ENCODE measurements at places on chromosomes 13 and 19.

DNA sequence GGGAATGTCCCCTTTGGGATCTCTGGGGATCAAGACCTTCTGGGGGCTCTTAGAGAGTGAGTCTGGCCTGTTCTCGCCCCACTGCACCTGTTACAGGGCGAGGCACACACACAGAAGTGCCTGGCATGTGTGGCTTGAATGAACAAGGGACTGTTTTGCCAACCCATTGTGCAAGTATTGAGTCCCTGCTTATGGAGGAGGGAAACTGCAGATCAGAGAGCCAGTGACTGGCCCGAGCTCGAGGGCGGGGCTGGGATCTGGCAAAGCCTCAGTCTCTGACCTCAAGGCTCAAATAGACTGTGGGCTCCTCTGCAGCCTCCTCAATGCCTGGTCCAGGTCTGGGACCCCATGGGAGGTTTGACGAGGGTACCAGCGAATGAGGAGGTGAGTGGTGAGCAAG is 5.5 kb downstream of the RAVER1 start:
- DNase-seq, result no peak

GRCh38 chr19:33763633-33764371 is 32.9 kb upstream of the KCTD15 start:
- no peak for DNase-seq

DNA sequence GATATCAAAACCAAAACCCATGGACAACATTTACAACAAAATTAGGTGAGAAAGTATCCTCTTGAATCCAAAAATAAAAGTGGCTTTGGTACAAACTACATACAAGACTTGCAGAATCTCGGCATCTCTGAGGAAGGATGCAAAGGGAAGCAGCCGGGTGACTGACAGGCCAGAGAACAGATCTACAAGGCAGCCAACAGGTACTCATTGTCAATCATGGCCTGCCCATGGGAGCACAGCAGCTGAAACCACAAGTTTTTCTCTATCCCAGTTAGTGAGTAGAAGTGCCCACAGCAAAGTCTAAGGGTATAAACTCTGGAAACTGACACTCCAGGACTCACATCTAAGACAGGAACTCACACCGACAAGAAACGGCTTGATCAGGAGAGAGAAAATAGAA is 74.5 kb downstream of the TBC1D4 start:
- DNase-seq, result no peak

GRCh38 chr19:23440207-23440606 is 44.9 kb upstream of the ZNF91 start:
- DNase-seq, result peak; percentile 46

- no peak for DNase-seq
Observed at GRCh38 chr13:107375701-107376340, 807.9 kb upstream of the ARGLU1 start.

- DNase-seq, result no peak
Observed at GRCh38 chr19:16066611-16067104, 9.6 kb upstream of the TPM4 start.

- DNase-seq, result peak; percentile 26
Observed at GRCh38 chr19:10113592-10113963, 2.1 kb downstream of the P2RY11 start.

DNA sequence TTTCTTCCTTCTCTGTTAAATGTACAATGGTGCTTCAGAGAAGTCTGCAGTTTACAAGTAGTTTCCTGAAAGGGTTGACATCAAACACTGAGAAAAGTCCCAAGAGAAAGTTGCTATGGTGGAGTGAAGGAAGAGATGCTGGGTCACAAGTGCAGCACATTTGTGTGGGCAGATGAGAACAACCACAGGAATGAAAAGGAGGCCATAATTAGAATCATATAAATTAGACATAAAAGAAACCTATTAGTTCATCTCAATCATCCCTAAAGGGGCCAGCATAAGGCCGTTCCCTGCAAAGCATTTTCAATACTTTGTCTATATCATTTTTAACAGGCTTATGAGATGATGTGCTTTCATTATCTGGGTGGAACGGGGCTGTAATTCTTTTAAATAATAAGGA is 359.2 kb downstream of the IRS2 start:
- DNase-seq, result no peak

- DNase-seq, result no peak
Observed at GRCh38 chr19:52188822-52189734, 774 bp upstream of the PPP2R1A start.

DNA sequence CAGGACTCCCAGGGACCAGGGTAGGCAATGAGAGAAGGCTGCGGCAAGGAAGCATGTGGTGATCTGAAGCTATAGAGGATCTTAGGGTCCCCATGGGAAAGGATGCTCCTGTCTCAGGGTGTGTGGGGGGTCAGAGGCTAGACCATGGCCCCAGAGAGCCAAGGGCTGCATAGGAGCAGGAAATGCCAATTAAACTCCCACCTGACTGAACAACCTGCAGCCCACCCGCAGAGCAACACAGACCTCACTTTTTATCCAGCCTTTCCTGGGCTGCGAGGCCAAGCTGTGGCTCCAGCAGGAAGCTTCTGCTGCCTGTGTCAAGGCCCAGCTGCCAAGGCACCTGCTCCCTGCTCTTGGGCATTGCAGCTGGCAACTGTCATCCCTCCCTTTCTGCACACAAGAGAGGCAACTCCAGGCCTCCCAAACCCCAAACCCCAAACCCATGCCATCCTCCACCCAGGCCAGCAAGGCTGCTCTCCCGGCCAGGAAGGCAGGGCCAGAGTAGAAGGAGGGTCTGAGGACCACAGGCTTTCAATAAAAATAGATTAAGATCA is 290.1 kb downstream of the FOXO1 start:
- DNase-seq, result no peak

DNA sequence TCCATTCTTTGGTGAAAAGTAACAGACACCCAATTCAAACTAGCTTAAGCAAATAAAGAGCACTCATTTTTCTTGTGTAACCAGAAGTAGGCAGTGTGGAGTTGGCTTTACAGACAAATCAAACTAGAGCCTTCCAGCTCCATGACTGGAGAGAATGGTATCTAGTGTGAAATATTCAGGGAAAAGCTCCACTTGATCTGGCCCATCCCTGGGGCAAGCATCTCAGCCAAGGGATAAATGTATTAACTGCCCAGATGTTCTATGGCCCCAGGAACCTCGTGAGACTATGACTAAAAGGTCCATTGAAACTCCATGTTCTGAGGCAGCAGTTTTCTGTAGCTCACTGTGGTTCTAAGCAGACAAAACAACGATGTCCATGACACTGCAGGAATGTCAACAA is 49.9 kb downstream of the TBC1D4 start:
- DNase-seq, result peak; percentile 53

- DNase-seq, result peak; percentile 83
Observed at GRCh38 chr13:49635599-49636433, 7.5 kb downstream of the ARL11 start.

GRCh38 chr13:107144432-107144831 is 576.5 kb upstream of the ARGLU1 start:
- peak; percentile 11 for DNase-seq

DNA sequence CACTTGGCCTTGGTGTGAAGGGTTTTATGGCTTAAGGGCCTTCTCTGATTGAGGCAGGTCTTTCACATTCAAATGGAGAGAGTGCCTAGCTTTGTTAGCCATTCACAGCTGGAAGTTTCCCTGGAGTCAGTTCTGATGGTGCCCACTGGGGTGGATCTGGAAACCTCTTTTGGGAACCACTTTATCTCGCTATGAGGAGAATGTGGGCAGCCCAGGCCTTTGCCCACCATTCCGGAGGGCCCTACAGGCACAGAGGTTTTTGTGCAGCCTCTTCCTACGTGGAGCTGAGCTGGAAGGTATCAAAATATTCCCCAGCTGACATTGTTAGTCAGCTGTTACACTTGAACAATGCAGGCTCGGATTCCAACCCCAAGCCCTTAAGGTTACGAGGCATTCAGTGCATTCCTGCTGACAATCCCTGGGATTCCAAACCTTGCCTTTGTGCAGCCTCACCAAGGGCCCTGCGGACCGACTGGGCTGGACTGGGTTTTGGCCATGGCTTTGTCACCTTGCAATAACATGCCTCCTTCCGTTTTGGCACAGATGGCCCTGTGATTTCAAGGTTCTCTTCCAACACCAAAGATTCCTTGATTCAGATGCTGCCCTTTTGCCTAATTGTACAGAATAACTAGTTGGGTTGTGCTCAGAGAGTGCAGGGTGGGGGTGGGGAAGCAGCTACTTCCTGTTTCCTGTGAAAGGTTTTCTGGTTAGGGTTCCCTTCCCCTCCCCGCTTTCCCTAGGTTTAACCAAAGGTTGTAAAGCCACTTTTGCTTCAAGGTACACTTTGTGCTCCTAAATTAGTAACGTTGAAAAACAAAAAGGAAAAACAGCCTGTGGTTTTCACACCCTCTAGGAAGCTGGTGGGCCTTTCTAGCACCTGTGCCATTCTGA is 27.0 kb downstream of the SAE1 start:
- peak; percentile 97 for DNase-seq

DNA sequence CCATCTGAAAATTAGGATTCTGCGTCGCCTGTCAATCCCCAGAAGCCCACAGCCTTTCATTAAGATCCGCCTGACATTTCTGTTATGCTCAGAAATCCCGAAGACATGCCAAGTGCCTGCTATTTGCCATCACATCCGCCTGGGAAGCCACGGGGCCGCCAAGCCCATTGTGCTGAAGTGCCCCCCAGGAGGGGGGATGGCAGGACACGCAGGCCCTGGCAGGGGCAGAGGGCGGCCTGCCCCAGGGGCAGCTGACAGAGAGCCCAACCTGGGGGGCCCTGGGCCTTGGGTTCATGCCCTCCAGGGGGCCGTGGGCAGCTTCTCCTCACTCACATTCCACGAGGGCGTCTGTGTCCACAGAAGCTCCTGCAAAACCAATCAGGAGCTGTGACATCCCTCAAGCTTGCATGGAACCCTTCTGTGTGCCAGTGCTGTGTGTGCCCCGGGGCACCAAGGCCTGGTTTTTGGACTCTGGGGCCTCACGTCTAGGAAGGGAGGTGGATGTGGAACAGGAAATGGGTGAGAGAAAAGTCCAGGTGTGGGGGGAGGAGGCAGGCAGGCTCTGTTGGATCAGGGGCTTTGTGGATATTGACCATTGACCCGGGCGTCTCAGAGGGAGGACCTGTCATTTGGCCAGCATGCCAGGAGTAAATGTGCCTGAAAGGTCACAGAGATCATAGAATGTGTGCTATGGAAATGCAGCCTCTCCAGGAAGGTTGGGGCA is 122.9 kb downstream of the URI1 start:
- DNase-seq, result no peak

- no peak for DNase-seq
Observed at GRCh38 chr19:5954293-5954692, 23.6 kb downstream of the RANBP3 start.

DNA sequence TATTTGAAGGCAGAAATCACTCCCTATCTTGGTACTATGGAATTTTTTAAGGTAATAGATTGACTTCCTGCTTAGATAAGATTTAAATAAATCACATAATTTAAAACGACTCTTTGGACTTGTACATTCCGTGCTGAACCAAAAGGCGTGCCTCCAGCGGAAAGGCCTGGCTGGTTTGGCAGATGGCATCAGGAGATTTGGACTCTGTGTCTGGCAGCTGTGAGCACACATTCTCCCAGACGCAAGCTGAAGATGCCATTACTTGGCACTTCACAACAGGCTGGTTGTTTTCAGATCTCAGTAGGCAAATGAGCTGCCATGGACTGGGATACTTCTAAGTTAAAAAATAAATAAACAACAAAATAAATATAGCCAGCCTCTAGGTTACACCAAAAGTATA is 104.5 kb upstream of the SLC15A1 start:
- no peak for DNase-seq

- DNase-seq, result no peak
Observed at GRCh38 chr13:113589961-113590339, 5.4 kb downstream of the TFDP1 start.

- DNase-seq, result peak; percentile 92
Observed at GRCh38 chr13:99969919-99970650, 1.5 kb downstream of the ZIC5 start.
